Lung microvascular endothelial cell (primary cell): ENCODE measurements at places on chromosomes 11 and 22.

- no peak for DNase-seq
Observed at GRCh38 chr11:61975638-61976419, 8.4 kb upstream of the FTH1 start.

GRCh38 chr11:10943968-10944367 is 86.1 kb upstream of the ZBED5 start:
- DNase-seq = no peak

DNA sequence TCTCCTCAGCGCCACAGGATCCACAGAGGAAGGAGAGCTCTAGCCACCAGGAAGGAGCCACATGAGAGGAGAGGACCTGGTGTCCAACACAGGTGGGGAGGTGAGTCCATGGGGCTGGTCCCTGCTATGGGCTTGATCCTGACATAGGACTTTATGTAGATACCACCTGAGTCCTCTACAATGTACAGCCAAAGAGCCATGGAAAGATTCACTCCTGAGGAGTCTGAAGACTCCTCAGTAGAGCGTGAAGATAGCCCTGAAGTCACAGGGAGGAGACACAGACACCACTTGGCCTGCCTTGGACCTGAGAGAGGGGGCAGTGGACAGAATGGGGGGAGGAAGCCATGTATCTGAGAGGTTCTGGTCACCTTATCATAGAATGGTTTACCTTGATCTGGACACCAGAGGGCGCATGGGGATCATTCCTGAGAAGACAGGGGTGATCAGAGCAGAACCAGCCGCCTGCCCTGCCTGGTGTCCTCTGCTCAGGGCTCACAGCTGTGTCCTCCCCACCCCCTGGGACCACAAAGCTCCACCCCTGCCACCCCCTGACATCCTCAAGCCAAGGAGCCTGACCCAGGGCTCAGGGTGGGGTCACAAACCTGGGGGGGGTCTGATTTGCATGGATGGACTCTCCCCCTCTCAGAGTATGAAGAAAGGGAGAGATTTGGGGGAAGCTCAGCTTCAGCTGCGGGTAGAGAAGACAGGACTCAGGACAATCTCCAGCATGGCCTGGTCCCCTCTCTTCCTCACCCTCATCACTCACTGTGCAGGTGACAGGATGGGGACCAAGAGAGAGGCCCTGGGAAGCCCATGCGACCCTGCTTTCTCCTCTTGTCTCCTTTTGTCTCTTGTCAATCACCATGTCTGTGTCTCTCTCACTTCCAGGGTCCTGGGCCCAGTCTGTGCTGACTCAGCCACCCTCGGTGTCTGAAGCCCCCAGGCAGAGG is 77.0 kb downstream of the ZNF280B start:
- peak; percentile 62 for DNase-seq

GRCh38 chr11:34182921-34183685 is 77.7 kb downstream of the NAT10 start:
- no peak for DNase-seq

- no peak for DNase-seq
Observed at GRCh38 chr11:115784796-115785521, 280.7 kb upstream of the CADM1 start.

GRCh38 chr11:123246749-123247495 is 51.9 kb upstream of the CLMP start:
- DNase-seq = peak; percentile 82

GRCh38 chr11:47979378-47980087 is 826 bp upstream of the PTPRJ start:
- DNase-seq = no peak

DNA sequence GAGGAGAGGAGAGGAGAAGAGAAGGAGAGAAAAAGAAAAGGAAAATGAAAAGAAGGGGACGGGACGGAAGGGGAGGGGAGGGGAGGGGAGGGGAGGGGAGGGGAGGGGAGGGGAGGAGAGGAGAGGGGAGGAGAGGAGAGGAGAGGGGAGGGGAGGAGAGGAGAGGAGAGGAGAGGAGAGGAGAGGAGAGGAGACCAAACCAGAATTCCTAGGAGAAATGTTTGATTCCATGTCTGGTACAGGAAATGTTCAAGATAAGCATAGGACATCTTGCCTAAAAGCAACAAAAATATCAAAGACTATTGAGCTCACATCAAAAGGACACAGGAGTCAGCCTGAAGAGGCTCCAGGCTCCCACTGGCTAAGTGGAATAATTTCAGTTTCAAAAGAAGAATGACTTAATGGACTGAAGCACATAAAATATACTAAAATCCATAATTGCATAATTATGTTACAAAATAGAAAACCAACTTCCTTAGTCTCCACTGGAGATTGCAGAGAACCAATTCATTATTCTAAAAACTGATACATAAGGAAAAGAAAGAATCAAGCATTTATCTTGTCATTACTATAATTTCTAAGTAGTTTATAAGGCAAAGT is 101.1 kb upstream of the APOA1 start:
- no peak for DNase-seq

DNA sequence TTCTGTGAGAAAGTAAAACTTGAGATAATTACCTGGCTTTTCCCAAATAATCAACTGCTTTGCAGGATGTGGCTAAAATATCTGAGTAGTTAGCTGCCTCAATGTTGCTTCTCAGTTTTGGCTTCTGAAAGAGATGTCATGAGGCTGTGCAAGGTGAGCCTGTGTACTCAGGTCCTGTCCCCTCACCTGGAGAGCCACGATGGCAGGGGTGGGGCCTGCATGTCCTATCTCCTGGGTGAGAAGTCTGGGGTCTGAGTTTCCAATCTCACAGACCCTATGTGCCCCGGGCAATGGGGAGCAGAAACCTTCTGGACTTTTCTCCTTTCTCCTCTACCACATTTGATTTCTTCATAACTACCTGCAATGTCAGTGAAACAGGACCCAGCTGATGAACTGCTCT is 338.6 kb upstream of the B3GAT1 start:
- no peak for DNase-seq

DNA sequence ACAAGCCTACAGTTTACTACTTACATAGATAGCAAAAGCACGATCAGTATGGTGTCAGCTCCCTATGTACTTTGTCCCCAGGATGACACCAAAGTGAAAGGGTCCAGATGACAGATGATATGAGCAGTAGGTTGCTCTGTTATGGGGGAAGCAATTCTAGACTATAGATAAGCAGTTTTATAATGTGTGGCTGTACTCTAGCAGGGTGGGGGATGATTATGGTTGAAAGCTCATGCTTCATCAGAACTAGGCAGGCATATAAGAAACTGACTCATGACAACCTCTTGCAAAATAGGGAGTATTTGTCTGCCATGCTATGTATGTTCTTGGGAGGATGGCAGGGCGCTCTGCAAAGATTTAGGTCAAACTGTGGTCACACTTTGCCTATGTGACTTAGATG is 158.2 kb upstream of the ZBED5 start:
- DNase-seq = no peak

DNA sequence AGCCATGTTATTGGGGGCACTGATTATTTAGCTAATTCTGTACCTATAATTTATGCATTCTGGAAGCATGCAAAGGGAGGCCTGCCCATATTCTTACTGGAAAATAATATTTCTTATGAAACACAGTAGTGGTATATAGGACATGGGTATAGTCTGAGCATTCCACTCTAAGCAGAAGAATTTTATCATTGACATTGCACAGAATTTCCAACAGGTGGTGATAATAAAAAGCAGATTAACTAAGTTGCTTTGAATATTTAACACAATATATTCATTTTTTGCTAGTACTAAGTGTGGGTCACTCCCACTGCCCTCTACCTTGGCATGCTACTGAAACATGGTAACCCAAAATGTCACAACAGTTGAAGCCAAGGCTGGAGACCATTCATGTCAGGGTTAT is 728.8 kb upstream of the FAT3 start:
- DNase-seq = no peak

GRCh38 chr22:44609400-44609988 is 92.5 kb upstream of the PRR5 start:
- no peak for DNase-seq

- no peak for DNase-seq
Observed at GRCh38 chr11:100442017-100442416, 245.1 kb upstream of the ARHGAP42 start.

DNA sequence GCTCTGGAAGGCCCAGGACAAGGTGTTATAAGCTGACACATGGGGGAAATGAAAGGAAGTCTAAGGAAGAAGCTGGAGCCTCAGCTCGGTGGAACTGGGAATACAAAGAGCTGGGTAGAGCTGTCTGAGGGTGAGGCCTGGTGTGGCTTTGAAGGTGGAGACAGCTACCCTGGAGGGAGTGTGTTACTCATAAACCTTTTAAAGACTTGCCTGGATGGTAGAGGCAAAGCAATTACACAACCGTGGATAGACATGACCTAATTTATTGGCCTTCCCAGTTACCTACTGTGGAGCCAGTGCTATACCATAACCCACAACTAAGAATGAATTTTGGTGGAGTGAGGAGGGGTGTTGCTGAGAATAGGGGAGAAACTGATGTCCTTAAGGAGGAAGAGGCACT is 22.6 kb downstream of the EXPH5 start:
- no peak for DNase-seq

DNA sequence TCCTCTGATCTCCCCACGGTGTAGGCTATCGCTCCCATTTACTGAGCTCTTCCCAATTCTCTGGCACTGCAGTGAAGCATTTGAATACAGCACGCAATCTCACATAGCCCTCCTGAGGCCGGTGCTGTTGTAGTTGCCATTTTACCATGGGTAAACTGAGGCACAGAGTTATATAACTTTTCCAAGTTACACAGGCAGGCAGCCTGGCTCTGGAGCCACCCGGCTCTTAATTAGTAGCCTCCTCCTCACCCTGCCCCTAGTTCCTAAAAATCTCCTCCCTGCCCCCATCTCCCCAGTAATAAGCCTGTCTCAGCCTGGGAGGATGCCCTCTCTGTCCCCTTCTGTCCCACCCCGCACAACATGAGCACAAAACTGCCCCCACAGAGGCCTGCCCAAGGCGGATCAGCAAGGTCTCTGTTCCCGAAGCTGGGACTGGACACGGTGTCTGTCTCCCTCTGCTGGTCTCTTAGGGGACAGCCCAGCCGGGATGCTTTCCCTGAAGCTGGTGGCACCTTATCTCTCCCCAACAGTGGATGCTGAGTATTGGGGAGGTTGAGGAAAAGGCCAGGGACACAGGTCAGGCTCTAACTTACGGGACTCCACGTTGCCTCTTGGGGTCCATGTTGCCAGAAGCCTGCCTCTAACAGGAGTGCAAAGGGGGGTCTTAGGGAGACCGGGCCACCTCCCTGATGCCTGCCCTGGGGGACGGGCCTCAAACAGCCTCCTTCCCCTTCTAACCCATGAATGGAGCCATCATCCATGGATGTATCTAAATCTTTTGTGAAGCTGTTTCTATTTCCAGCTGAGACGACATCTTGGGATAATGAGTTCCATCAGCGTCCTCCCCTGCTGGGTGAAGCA is 9.1 kb upstream of the CLCF1 start:
- peak; percentile 77 for DNase-seq

DNA sequence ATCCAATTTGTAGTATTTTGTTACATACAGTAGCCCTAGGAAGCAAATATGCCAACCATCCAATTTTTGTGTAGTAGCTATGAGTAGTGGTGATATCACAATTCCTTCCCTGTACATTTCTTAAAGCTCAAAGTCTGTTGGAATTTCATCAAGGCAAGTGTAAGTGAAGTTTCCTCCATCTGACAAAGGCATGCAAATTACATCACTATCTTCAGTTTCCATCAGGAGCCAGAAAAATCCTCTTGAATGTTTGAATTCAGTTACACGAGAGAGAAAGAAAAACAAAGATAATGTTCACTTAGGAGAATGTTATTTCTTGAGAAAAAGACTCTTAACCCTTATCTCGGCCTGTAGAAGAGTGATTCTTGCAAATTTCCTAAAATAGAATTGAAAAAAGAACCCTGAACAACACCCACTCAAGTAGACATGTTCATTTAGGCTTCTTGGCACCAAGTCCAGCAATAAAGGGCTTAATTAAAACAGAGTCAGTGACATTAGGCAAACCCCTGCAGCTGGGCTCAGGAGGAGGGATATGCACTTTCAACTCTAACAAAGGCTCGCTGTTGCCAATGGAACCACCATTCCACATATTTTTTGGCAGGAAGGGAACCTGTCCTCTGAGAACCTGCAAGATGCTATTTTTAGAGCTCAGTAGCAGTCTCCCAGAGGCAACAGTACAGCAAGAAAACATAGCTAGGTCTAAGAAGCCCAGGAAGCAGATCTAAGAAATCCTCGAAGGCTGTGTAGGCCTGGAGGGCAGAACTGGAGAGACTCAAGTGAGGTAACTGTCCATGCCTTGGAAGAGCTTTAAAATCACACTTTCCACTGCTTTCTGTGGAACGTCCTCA is 144.6 kb downstream of the CCDC81 start:
- no peak for DNase-seq

DNA sequence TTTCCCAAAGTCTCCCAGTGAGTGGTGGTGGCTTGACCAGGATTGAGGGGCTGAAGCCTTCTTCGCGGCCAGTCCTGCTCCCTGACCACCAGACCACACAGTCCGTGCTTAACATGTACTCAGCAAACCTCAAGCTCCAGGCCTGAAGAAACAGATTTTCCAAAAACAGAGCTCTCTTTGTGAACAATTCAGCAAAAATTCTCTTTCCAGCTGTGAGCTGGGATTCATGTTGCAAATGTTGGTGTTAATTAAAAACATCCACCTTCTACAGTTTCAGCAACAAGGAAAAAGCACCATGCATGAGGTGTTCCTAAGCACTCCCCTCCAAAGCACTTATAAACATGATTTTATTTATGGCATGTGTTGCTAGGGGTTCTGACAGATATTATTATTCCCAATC is 129.5 kb downstream of the ETS1 start:
- DNase-seq = no peak

DNA sequence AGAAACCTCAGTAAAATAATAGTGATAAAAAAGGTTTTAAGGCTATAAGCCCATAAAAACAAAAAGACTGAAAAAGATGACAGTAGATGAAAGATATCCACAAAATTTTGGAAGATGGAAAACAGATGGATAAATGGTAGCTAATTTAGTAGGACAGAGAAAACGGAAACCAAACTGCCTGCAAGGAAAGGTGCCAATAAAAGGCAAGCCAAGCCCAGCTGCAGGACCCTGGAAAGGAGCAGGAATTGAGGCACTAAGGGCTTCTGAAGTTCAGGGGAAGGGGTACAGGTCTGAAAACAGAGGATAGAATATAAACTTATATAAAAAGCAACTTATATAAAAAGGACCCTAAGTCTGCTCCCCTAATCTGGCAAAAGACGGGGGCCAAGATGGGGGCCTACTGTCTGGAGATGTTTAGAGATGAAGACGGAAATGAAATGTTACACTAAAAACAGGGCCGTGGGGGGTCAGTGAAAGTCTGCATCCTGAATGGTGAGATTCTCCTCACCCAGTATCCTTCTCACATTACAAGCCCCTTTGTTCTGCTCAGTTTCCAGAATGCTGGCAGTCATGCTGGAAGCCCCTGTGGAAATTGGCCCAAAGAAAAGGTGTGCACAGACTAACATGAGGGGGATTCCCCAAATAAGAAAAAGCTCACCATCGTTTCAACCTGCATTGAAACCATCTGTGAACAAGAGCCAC is 269.3 kb upstream of the PITPNB start:
- DNase-seq = no peak

GRCh38 chr11:71209181-71209580 is 43.2 kb downstream of the SHANK2 start:
- no peak for DNase-seq

- no peak for DNase-seq
Observed at GRCh38 chr22:44286646-44287045, 26.1 kb downstream of the SHISAL1 start.
